ENCODE measurements at places on chromosomes 1 and 21.

DNA sequence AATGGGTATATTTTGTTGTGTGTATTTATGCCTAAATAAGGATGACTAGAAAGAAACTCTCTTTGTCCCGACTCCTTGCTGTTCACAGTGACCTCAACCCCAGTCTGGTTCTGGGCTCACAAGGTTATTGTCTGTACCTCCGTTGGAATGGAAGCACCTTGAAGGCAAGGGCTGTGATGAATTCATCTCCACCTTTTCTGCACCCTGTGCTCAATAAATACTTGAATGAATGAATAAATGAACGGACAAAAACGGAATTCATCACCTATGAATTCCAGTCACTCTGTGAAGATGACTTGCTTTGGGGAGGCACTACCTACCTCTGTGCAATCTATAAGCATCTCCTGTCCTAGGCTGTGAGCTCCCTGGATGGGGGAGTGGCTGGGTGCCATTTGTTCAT is 39.3 kb downstream of the HSPG2 start:
- no peak for DNase-seq

GRCh38 chr1:31478167-31478566 is 65.2 kb downstream of the SERINC2 start:
- no peak for DNase-seq

GRCh38 chr1:192749349-192749748 is 59.5 kb upstream of the RGS2 start:
- DNase-seq = no peak

- DNase-seq = no peak
Observed at GRCh38 chr1:223708001-223708359, 4.4 kb upstream of the CAPN2 start.

GRCh38 chr1:208131621-208132286 is 112.4 kb downstream of the PLXNA2 start:
- no peak for DNase-seq

DNA sequence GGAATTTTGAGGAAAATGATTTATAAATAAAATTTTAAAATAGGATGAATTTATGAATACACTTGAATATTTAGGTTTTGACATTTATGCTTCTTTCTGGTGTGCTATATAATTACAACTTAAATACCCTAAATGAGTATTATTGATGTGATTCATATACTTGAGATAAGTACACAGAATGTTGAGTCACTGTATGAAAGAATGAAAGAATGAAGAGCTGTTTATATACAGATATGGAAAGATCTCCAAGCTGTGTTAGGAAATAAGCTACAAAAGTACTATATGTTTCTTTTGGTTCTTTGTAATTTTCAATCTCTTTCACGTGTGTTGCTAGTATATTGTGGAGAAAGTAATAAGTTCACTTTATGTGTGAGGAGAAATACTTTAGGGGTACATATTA is 147.2 kb downstream of the RASAL2 start:
- no peak for DNase-seq
